NCI-H1436 (cell line): ENCODE measurements at places on chromosomes 7 and 10.
A peak's percentile ranks its signal among the peaks of the same experiment; 100 is the strongest.

DNA sequence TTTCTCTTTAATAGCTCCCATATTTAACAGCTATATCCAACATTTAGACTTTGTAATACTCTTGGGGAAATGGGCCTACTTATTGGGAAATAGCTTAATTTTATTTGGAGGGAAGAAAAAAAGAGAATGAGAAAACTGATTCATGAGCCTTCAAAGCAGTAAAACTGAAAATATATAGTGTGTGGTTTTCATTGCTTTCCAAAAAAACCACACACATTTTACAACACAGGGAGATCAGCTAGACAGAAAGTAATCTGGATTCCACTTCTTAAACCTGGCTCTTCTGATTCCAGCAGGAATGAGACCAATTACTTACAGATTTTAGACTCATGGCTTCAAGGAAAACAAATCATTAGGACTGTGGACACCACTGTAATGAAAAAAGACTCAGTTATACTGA, 48.7 kb downstream of the CH25H start:
- DNase-seq: no peak

DNA sequence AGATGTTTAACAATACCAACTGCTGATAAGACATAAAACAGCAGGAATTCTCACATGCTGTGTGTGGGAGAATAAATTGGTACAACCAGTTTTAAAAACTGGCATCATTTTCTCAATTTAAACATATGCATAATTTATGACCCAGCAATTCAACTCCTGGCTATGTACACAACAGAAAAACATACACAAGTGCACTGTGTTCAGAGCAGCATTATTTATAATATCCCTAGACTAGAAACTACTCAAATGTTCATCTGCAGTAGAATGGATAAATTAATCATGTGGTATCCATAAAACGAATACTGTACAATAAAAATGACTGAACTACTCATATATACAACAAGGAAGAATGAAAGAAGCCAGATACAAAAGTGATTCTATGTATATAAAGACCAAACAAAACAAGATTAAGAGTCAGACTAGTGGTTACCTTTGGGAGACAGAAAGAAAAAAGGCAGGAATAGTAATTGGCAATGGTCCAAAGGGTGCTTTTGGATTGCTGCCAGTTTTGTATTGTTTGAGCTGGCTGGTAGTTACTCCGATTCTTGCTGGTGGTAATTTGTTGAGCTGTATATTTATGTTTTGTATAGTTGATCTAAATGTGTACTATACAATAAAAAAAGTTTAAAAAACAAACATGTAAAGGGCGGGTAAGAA, 306.0 kb downstream of the TFEC start:
- DNase-seq: peak; percentile 74

DNA sequence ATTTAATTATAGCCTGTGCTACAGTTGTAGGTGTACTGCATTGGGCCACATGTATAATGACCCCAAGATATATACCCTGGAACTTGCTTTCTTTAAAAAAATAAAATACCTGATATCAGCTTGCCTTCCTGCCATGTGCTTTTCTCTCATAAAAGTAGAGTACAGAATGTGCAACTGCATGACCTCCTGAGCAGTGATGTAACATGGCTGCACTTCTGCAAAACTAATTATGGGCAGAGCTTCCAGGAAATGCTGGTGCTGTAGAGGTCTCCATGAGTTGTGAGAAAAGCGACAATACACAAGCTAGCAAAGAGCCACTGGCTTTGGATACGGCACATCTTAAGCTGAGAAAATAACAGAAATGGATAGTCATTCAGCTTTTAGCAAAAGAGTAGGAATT, 6.5 kb upstream of the ERLIN1 start:
- DNase-seq: no peak

DNA sequence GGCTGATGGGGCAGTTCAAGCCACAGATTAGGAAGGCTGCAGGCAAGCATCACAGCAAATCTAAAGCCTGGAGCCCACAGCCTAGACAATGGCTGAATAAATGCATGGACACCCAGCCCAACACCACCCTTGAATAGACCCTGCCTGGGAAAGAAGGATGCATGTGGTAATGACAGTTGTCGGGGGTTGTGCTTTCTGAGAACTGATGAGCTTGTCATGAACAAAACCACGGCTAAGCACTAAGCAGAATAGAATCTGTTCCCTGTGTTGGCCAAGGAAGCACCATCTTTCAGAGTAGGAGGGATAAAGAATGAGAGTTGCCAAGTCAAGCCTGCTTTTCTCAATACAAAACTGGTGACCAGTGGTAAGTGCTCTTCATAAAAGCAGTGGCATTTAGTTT, 66.1 kb upstream of the JCAD start:
- DNase-seq: no peak

- DNase-seq: peak; percentile 93
Measured at GRCh38 chr7:24052572-24053260, 231.3 kb upstream of the NPY start.

- DNase-seq: no peak
Measured at GRCh38 chr10:4766454-4766853, 59.6 kb upstream of the AKR1E2 start.

GRCh38 chr7:37769726-37770125, 78.7 kb upstream of the NME8 start:
- no peak for DNase-seq

DNA sequence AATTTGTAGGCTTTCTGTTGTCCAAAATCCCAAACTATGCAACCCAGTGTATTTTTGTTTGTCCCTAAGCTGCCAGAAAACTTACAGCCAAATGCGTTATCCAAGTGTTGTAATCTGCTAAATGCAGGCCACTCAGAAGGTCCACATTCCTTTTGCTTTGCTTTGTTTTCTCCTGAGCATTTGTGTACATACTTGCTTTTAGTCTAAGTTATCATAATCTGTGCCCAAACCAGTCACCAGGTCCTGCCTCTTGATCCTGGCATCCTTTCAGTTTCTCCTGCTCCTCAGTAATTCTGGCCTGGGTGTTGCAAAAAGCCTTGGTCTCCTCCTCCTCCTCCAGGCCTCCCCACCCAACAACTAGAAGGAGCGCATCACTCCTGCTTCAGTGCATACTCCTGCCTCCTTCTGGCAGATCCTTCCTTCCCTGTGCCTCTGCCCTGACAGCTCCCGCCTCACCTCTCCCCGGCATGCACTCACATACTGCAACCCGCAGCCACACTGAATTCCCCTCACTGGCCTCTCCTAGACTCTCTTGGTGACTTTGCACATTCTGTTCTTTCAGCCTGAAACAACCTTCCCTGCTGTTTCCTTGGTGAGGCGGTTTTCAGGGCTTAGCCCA, 2.3 kb downstream of the DENND2A start:
- DNase-seq: no peak
